ENCODE measurements at places on chromosomes 4 and X.

DNA sequence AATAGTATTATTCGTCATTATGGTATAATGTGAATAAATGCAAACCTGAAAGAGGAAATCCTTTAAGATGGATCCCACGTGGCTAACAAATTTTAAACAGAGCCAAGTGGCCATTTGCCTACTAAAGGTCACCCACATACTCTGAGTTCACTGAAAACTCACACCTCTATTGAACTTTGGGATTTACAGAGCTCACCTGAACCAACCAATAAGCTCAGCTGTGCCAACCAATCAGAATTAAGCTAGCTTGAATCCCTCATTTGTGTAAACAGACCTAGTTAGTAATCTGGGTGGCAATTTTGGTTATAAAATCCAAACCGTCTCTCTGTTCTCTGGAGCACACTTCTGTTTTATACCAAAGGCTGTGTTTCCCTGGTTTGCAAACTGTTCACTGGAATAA, 5.4 kb upstream of the NUDT9 start:
- DNase-seq, result no peak

DNA sequence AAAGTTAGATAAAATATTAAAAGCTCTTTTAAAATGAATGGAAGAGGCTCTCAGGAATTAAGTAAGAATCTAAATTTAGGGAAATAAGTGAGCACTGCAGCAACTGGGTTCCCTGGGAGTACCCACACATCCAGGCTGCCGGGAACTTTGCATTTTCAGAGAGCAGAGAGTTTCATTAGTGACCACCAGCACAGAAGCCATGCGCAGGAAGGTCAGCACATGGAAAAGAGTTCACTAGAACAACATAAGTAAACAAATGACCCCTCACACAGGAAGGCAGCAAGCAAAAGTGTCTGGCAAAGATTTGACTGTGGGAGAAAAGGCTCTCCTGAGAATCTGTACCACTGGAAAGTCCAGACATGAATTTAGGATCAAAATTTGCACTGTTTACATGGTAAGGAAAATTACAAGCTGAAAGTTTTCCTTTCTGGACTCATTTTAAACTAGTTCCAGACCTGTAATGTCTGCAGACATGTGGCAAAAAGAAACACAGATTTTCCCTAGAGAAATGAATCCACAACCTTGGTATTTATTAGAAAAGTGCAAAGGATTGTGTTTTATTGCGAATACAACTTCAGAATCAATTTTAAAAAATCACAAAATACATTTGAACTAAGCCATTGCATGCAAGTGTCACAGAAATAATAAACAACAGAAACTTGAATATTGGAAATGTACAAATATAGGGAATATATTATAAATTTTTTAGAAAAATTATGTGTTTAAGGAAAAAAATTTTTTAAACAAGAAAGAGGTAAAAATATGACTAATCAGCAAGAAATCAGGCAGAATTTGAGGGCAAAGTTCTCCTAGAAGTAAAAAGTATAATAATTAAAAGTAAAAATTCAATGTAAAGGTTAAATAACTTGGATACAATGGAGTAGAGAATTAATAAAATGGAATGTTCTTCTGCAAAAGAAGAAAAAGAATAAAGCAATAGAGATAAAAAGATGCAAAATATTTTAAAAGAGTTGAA, 18.4 kb upstream of the MYOZ2 start:
- no peak for DNase-seq

DNA sequence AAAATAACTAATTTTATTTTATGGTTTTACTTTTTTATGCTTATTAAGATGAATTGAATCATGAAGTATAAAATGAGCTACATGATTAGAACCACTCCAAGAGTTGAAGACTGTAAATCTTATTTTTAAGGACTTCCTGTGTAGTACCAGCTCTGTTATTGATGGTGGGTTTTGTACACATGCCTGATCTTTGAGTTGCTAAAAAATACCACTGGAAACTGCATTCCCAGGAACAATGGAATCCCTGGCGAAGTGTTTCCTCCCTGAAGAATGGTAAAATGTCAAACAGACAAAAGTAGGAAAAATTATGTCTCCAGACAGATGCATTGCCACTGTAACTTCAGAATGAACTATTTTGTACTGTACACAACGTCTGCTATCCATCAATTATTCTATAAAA, 935.4 kb upstream of the TENM3 start:
- no peak for DNase-seq

DNA sequence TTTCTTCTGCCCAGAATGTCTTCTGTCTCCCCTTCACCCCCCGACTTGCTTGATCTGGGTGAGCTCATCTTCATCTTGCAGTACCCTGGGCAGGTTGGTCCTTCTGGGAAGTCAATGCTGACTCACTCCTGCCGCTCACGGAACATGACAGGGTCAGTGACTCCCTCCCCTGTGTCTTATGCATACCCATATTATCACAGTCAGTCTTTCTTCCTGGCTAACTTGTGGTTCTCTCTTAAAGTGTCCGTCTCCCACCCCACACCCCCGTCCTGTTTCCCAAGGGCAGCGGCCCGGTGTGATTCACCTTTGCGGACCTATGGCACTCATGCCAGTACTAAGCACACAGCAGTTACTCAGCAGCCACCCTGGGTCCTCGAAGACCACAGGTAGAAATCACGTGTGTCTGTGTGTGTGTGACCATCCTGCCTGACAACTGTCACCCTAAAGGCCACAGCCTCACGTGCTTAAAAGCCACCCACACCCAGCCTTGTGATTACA, 17.7 kb downstream of the IQSEC2 start:
- no peak for DNase-seq

- no peak for DNase-seq
These were observed 587.1 kb upstream of the CPEB2 start for GRCh38 chr4:14415146-14415545.

DNA sequence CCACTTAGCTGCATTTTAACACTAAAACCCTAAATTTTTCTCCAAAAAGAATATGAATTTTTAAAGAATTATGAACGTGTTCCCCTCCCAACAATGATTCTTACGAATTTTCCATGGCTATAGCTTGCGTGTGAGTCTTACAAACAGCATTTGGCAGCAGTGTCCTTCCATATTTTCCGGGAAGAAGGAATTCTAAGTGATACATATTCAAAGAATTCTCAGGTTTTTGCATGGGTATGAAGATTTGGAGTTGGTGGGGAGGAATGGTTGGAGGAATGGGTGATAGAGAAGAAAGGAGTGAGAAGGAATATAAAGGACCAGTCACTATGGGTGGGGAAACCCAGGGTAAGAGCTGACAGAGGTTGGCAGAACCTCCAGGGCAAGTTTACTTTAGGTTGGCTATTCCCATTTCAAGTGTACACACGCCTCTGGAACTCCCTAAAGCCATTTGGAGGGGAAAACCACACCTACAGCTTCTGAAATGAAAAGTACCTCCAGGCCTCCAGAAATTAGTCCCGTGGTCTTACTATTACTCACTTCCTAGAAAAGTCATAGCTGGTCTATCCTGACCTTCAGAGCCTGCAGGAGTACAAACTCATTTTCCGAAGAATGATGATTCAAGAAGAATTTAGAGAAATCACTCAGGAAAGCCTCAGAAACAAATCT, 420.8 kb upstream of the DIPK2B start:
- DNase-seq, result no peak

DNA sequence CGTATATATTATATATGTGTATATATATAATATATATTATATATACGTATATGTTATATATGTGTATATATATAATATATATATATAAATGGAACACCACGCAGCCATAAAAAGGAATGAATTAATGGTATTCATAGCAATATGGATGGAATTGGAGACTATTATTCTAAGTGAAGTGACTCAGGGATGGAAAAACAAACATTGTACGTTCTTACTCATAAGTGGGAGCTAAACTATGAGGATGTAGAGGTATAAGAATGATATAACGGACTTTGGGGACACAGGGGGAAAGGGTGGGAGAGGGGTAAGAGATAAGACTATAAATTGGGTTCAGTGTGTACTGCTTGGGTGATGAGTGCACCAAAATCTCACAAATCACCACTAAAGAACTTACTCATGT, 1388.9 kb downstream of the C4orf33 start:
- no peak for DNase-seq

GRCh38 chr4:158670975-158671664, 567 bp downstream of the C4orf46 start:
- DNase-seq, result peak; percentile 34

GRCh38 chr4:4613126-4613465, 71.2 kb upstream of the STX18 start:
- no peak for DNase-seq
